DMS 273 treated with DMSO at 0.1 percent for 48 hours (cell line): ENCODE measurements at places on chromosomes 1 and 21.

DNA sequence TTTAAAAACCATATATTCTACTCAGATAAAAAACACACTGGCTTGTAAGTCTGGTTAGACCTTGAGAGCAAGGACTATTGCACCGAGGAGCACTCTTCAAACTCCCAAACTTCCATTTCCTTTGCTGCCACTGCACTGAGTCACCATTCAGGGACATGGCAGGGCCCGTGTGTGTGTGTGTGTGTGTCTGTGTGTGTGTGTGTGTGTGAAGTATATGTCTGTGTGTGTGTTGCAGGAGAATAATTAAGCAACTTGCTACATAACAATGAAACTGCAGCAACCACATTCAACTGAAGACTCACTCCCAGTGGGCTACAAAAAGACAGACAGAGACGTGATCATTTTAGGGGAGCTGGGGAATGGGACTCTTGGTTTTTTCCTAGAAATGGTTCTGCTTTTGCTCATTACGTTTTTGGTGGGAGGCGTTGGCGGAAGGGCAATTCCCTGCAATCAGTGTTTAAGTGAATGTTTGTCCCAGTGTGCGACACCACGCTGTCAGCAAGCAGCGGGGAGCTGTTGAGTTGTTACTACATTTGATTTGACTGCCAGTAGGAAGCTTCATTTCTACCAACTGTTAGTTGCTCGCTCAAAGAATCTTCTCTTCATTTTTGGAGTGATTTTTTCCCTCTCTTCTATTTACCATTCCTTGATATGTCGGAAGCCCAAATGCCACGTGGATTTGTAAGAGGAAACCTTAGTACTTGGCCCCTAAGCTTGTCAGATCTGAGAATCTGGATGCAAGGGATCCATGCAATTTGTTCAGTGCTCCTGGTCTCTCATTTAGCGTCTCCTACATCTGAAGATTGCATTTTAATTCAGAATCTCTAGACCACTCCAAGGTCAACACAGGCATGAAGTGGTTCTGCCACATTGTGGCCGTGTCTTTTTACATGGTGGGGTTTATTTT, 36.1 kb downstream of the ESRRG start:
- no peak for DNase-seq

DNA sequence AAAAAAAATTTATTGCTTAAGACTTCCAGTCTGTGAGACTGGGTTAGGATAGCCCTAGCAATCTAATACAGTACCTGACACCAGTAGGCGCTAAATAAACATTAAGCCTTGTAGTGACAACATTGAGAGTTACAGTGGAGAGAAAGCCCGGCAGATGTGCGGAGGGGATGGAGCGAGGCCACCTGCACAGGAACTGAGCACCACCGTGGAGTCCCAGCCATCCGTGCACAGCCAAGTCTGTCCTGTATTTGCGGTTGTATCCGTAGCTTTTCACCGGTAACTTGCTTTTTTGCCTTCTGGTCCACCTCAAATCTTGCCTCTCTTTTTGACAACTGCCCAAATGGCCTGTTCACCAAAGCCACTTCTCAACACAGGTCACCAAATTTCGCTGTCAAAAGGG, 260.1 kb downstream of the GPATCH2 start:
- DNase-seq, result no peak

- no peak for DNase-seq
These were observed 110.3 kb upstream of the TRABD2B start for GRCh38 chr1:48107516-48107915.

DNA sequence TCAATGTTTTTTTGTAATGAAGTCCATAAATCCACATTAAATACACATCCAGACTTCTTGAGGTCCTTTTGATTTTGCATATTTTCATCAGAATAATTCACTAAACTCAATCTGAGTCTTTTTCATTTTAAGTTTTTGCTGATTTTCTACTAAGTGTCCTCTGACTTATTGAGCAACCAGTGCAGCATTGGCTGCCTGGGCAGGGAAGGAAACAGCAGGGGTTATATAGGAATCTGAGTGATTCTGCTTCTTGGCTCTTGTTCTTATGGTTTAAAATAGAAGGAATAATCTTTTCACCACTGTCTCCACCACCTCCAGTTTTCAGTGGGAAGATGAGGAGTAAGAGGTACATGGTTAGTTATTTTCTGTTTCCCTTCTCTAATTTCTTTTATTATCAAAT, 88.4 kb downstream of the ST6GALNAC5 start:
- no peak for DNase-seq

GRCh38 chr21:32523988-32524719, 61.2 kb downstream of the TCP10L start:
- no peak for DNase-seq

DNA sequence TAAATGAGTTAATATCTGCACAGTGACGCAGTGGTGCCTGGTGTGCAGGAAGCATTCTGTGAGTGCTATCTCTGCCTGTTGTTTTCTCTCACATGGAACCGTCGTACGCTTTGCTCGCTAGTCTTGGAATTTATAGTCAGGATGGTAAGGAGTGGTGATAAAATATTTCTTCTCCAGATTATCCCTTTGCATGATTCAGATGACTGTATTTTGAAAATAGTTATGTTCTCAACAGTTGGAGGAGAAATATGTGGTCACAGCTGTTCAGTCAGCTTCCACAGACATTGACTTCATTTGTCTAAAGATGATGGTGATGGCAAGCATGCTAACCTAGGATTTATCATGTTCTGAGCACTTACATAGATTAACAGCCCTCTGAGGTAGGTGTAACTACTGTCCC, 41.3 kb upstream of the VAMP3 start:
- DNase-seq, result no peak

GRCh38 chr1:212455803-212456528, 23.2 kb downstream of the NENF start:
- DNase-seq, result peak; percentile 55

GRCh38 chr1:147201276-147201675, 23.9 kb downstream of the FMO5 start:
- no peak for DNase-seq

- DNase-seq, result no peak
These were observed 134.6 kb downstream of the HUNK start for GRCh38 chr21:32007456-32007855.

GRCh38 chr1:206456577-206457370, 13.5 kb upstream of the IKBKE start:
- no peak for DNase-seq

DNA sequence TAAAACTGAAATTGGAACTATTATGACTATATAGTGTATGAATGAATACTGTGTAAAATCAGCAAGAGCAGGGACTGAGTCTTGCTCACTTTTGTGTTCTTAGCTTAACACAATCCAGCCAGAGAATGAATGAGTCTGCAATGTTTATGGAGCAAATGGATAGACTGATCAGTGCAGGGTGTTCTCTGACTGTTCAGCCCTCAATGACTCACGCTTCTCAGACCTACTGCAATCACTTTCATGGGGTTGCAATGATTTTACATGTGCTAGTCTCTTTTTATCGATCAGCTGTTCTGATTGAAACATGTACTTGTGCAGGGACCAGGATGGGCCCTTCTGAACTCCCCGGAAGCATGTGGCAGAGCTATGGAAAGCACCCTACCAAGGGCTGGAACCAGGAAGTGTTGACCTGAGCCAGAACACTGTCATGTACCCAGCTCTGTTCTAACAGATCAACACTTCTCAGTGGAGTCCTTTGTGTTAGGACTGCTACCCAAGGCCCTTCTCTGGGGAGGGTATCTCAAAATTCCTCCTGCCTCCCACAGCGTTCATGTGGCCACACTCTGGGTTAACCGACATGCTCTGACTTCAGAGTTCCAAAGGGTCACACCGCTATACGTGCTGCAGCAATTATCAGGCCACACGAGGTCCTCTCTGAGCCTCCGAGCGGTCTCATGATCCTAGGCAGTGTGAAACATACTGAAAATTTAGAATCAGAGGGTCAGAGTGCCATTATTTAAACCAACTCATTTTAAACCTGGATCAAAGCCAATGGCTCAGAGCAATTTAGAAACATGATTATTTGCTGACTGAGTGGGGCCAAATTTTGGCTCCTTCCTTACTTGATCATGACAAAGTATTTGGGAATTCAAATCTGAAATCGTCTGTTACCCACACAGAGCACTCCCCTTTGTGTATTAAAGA, 35.2 kb downstream of the GRIK1 start:
- no peak for DNase-seq

DNA sequence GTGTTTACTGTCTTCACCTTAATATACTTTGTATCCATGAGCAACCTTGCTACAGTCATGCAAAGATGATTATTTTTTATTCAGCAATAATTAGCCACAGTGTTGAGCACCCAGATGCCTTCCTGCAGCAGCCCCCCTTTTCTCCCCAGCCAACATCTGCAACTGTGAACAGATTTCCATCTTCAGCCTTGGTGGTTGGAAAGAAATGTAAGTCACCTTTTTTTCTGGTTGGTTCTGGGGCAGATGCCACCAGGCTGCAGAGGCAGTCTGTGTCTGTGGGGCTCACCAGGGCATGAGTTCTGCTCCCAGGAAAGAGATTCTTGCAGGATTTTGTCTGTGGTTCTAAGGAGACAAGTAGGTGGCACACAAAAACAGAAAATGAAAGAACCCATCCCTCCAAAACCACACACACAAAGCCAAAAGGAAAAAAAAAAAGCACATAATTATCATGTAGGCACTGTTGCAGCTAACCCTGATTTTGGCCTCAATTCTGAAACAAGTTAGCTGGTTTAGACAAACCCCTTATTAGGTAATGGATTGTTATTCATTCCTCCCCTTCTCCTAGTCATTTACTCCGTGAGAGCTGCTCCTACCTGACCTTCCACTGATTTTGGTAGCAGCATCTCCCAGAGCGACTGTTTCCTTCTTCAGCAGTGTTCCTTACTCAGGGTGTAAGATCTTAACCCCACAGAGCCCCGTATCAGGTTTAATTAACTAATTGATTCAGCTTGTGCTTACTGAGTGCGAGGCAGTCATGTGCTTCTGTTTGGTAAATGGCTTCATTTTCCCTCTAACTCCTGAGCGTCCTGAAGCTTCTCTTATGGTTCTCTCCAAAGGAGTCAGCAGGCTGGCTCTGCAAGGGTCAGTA, 36.5 kb downstream of the GALNT2 start:
- no peak for DNase-seq

DNA sequence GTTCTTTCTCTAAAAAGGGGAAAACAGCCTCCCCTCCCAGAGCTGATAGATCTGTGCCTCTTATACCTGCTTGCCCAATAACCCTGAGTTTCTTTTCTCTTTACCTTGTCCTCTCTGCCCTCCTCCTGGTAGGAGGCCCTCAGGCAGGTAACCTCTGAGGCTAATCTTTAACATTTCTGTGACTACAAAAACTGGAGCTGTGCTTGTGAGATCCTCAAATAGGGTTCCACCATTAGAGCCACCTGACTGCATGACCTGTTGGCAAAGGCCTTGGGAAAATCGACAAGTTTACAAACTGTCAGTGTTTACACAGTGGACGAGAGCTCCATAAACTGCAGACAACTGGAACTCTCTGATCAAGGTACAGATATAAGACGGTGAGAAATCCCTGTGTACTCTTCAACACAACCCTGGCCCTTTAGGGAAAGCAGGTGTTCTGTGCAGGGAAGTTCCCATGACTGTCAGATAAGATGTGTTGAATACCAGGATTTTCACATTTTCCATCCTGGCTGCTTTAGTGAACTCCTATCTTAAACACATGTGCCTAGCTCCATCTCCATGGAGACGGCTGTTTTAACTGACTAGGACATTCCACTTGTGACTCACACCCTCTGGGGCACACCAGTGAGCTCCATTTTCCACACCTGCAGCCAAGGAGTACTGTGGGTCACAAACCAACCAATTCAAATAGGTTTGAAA, 38.3 kb downstream of the ECE1 start:
- DNase-seq, result no peak

DNA sequence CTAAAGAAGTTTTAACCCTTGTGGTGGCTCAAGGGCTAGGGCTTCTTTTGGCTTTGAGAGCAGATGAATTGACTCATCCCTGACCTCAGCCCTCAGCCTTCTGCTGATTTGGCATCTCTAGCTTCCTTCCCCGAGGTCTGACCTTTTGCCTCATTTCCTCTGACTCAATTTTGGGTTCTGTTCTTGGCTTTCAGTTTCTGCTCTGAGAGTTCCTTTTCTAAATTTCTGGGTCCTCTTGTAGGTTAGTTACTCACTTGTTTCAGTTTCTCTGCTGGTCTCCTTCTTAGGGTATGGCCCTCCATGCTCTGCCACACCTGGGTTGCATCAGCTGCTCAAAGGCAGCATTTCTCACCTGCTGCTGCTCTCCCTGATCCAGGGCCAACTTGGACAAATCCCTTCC, 19.4 kb downstream of the PDE4B start:
- no peak for DNase-seq

DNA sequence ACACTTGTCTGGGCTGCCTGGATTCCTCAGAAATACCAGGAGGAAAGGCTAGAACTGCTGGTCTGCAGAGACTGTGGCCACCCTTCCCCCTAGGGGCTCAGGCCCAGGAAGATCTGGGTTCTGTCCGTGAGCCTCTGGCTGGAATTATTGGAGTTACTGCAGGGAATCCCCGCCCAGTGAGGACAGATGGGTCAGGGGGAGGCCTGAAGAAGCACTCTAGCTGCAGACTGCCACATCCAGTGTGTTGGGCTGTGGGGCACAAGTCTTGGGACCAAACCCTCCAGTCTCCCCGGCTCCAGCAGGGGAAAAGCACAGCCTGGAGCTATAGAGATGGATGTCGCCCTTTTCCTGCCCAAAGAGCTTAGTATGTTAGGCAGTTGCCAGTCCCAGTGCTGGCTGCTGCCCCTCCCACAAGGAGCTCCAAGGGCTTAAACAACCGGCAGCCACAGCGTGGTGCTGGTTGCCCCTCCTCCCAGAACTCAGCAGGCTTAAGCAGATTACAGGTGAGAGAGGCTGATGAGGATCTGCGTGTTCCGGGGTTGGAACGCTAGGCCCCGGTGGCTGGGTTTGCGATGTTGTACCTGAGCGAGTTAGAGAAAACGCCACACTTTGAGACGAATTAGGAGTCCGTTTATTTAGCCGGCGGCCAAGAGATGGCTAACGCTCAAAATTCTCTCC, 255.5 kb upstream of the LRRC7 start:
- no peak for DNase-seq

DNA sequence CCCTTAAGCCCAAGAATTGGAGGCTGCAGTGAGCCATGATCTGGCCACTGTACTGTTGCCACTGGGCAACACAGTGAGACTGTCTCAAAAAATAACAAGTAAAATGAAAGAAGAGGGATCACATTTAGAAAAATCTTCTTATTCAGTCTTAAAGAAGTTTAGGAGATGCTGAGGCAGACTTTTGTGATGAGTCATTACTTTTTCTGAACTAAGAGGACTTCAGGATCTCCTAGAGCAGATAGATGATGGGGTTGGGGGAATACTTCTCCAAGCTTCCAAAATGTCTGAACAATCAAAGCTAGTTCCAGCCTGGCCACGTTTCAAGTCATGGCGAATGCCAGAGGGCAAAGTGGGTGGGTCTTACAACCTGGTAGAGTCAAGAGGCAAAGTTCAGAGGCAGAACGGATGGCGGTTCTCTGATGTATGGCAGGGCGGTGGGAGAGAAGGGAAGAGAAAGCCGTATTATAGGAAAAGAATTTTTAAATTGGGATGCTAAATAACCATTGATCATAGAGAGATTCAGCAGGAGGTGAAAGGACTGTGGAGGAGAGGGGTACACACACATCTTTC, 2.1 kb upstream of the CIART start:
- no peak for DNase-seq

DNA sequence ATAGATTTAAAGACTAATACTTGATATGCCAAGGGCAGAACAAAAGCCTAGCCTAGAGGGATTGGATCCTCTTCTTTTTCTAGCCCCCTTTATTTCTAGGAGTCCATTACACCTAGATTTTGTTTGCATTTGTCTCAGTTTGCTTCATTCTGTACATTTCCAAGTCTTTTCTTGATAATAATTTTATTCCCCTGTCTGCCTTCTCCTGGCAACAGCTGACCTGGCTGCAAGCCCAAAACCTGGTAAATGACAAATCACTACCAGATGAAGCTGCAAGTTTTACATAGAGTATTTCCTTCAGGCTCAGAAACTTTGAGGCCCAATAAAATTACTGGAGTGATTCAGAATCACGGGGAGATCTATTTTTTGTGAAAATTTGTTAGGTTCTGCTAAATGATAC, 36.5 kb upstream of the LHX8 start:
- no peak for DNase-seq
